ENCODE measurements at places on chromosomes 4 and X.

GRCh38 chr4:14289708-14290107 is 662.2 kb upstream of the BOD1L1 start:
- DNase-seq, result no peak

DNA sequence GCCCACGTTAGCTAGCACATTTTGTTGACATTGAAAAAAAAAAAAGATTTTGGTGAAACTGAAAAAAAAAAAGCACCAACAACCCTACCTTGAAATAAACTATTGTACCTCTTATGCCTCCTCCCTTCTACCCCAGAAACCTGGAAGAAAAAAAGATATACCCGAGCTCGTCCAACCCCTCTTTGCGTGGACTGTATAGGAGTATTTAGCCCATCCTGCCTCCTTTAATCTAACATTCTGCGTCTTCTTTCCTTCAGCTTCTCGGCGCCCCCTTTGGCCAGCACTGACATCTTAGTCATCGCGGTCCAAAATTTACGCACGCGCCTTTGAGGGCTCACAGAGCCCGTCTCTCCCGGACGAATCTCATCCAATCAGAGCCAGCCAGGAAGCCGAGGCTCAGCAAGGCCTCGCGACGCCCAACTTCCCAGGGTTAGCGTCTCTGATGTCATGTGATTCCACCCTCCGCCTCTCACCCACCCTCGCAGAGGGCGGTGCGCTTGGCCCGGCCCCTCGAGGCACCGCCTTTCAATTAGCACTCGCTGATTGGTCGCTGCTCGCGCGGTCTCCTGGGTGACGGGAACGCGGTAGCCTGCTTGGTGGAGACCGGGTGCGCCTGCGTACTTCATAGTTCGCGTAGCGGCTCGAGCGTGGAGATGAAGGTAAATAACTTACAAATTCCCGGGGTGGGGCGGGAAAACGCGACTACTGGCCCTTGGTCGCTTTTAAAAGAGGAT is at the start of gene WDR19:
Gene WDR19 (plus strand): TSS at position 625 of the 734 bp plus-strand sequence. CDS start 29 bp downstream, at position 654.
- peak; percentile 92 for DNase-seq

DNA sequence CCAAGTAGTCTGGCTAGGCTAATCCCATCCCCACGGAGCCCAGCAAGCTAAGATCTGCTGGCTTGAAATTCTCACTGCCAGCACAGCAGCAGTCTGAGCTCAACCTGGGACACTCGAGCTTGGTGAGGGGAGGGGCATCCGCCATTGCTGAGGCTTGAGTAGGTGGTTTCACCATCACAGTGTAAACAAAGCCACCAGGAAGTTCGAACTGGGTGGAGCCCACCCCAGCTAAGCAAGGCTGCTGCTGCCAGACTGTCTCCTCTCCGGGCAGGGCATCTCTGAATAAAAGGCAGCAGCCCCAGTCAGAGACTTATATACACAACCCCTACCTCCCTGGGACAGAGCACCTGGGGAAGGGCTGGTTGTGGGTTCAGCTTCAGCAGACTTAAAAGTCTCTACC is 639.6 kb downstream of the IQCM start:
- no peak for DNase-seq

GRCh38 chrX:69104756-69105434 is 60.4 kb downstream of the PJA1 start:
- no peak for DNase-seq

GRCh38 chr4:85776579-85776978 is 301.6 kb downstream of the ARHGAP24 start:
- DNase-seq, result no peak

- peak; percentile 63 for DNase-seq
Observed at GRCh38 chrX:150683536-150684146, 9.6 kb upstream of the MTMR1 start.

- DNase-seq, result no peak
Observed at GRCh38 chr4:128844931-128845330, 35.4 kb downstream of the JADE1 start.

- DNase-seq, result no peak
Observed at GRCh38 chrX:154401918-154402621, 3.9 kb downstream of the RPL10 start.

DNA sequence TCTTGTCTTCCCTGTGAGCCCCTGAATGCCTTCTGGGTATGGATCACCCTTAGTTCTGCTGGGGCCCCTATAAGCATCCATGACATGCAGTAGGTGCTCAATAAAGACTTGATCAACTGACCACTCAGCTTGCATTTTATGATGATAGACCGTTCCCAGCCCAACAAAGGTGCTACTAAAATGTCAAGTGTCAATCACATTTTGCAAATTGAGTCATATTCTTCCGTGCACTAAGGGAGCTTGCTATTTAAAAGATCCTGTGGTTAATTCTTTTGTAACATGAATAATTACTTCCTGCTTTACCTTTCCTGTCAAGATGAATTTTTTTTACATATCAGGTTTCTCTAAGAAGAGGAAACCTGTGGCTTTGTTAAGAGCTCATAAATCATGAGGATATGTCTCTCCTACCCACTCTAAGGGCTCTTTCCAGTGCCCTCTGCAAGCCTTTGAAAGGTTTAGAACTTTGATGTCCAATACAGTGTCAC is 47.6 kb downstream of the SH3KBP1 start:
- no peak for DNase-seq

DNA sequence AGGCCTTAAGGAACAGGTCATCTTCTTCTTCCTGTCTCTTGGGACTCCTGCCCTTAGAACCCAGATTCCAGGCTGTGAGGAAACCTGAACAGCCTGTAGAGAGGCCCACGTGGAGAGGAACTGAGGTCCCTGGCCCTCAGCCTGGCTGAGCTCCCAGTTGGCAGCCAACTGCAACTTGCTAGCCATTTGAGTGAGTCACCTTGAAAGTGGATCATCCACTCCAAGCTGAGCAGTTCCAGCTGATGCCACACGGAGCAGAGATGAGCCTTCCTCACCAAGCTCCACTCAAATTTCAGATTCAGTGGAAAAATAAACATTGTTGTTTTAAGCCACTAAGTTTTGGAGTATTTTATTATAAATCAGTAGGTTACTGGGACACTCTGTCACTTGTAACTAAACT is 392.5 kb downstream of the BCOR start:
- DNase-seq, result peak; percentile 14

GRCh38 chr4:175988511-175988910 is 77.1 kb upstream of the WDR17 start:
- no peak for DNase-seq

GRCh38 chr4:22875587-22876257 is 183.0 kb downstream of the GBA3 start:
- no peak for DNase-seq

Measured in NCI-H1105 (cell line).